ENCODE measurements at places on chromosomes 6 and 20.

DNA sequence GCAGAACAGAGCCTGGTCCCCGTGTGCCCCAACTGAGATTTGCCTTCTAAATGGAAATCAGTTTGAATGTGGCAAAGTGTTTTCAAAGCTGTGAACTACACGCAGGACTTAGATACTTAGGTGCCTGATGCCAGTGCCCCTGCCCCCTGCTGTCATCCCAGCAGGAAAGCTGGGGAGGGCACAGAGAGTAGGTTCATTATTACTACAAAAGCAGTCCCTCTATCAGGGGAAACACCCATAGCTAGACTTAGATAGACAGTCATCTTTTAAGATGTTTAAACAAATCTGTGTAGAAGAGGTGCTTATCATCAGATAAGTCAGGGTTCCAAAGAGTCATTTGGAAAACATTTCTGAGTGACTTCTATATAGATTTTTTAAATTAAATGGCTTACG is 155.0 kb upstream of the SNX9 start:
- no peak for DNase-seq

GRCh38 chr20:23257848-23258746 is 92.5 kb upstream of the NXT1 start:
- DNase-seq = no peak

- no peak for DNase-seq
These were observed 68.9 kb downstream of the FAM217A start for GRCh38 chr6:4010048-4010447.

- no peak for DNase-seq
These were observed 394.4 kb upstream of the CDH4 start for GRCh38 chr20:60857708-60858107.

GRCh38 chr6:133969285-133969920 is 16.4 kb downstream of the TBPL1 start:
- no peak for DNase-seq

- peak; percentile 25 for DNase-seq
These were observed at the start of gene FUCA2 for GRCh38 chr6:143510991-143511891. TSS of gene FUCA2 (minus strand) at chr6:143511720. CDS start at chr6:143511634, 86 bp downstream.

GRCh38 chr6:62283796-62284411 is 2.1 kb downstream of the KHDRBS2 start:
- no peak for DNase-seq

DNA sequence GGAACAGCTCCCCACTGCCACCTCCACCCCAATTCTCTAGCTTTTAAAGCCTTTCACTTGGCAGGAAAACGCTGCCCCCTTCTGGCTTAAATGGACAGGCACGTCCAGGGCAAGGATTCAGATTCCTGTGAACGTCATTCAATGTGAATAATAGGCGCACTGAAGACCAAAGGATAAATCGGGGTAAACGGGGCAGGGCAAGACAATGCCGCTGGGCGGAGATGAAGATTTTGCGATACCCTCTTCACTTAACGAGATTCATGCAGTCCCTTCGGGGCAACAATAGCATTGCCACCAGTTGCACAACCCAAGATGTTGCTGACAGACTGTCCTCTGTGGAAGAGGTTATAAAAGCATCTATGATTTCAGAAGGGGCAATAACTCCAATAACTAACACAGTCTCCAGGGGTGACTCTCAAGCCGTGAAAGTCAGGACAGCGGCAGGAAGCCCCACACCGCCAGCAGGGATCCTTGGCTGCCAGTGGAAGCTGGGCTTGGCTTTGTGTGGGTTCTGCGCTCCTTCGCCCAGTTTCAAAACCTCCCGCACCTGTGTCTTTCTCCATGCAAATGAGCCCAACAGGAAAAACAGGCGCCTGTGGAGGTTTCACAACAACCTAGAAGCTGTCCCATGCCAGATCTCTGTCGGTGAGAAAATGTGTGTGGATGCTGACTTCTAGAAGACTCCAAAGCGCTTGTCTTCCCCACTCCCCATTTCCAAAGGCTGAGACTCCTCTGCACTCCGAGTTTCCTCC is 291.8 kb downstream of the BMP7 start:
- DNase-seq = no peak

DNA sequence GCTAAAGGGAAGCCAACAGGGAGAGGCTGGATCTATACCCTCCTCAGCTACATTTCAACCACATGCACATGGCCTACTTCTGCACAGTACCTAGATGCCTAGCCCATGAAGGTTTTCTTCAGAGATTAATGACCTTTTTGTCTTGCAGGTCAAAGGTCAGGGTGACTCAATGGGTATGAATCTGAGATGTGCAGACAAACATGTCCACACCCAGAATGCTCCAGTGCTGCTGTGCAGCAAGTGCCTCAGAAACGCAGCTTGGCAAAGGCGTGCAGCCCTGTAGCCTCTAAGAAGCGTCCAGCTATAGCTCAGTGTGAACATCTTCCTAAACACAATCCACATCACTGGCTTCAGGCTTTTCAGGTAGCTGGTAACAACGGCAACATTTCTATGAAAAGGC is 24.4 kb downstream of the MAP1LC3A start:
- DNase-seq = no peak

GRCh38 chr20:57988422-57988821 is 240.0 kb downstream of the ANKRD60 start:
- no peak for DNase-seq

DNA sequence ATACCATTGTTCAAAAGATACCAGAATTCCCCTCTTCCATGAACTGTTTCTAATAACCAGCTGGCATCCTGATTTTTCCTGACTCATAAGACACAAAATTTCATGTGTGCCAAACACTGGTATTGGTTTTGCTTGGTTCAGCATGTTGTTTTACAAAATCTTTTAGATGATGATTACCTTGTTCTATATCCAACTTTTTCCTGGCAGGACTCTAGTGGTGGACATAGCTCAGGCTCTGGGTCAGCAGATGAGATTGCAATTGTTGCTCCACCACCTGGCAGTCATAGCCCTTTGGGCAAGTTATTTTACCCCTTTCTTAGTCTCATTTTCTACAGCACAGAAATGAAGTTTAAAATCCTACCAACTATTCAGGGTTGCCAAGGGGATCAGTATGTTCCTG is 6.2 kb downstream of the TRIM38 start:
- DNase-seq = no peak

DNA sequence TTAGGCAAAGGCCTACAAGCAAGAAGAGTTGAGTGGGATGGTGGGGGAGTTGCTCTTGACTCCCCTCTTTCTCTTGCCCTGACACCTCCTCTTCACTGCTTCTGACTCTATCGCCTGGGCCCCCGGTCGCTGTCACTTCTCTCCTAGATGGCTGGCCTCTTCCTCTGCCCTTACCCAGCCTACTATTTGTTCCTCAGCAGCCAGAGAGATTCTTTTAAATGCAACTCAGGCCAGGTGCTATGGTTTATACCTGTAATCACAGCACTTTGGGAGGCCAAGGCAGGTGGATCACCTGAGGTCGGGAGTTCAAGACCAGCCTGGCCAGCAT is 4.3 kb upstream of the PDYN start:
- DNase-seq = no peak

DNA sequence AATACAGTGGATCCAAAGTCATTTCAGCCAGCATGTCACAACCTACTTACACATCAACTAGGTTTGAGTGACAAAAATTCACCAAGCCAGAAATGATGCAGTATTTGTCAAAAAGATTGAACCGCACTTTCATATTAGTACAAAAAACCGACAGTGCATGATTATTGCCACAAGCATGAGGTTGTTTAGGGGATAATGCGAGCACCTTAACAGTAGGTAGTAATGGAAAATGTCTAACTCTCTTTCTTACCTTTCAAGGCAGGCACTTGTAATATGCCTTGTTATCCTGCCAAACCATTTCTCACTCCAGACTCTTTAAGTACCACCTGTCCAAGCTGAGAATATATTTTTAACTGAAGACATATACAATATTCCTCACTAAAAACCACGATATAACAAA is 270.3 kb upstream of the THEMIS start:
- DNase-seq = no peak

GRCh38 chr6:81515562-81516453 is 236.7 kb downstream of the TENT5A start:
- no peak for DNase-seq

DNA sequence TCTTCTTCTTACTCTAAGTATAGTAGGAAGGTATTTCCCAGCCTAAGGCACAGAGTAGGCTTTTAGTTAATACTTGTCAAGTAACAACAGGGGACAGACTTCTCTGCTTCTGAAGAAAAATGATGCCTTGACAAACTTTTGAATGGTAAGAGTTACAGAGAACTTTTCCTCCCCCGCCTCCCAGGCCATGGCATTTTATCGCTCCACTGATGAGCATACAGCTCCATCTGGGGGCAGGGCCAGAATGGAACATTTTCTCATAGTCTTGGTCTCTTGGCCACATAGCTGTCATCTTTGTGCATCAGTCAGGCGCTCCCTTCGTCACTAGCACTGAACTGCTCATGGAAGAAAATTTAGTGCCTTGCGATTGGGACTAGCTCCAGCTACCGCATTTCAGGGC is 1066.8 kb upstream of the CITED2 start:
- no peak for DNase-seq

DNA sequence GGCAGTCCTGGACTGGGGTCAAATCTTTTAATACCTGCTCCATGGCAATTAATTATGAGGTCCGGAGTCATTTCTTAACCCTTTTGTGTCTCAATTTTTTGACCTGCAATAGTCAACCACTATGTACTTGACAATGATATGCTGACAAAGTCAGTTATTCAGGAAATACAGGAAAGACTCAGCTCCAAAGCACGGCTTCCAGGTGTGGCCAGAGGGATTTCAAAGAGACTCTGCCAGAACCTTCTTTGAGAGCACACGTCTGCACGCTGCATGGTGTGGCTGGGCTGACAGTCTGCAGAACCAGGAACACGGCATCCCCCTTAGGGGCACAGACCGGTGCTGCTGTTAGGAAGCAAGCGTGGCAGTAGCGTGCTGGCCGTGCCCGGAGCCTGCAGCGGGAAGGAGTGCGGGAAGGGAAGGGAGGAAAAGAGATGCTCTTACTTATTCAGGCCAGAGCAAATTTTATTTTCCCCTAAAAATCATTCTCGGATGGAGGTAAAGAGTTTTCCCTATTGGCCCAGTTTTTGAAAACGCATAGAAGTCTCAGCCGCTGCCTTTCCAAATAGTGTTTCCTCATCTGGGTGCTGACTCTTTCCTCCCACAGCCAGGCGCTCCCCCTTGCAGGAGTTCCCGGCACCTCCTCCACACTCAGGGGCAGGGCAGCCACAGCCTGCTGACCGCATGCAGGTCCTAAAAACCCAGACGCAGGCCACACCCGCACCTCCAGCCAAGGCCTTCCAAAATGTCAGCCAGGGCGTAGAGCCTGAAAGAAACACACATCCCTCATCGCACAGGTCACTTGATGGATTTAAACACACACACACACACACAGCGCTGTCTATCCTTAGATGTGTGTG is 187.4 kb upstream of the SNX9 start:
- DNase-seq = no peak

DNA sequence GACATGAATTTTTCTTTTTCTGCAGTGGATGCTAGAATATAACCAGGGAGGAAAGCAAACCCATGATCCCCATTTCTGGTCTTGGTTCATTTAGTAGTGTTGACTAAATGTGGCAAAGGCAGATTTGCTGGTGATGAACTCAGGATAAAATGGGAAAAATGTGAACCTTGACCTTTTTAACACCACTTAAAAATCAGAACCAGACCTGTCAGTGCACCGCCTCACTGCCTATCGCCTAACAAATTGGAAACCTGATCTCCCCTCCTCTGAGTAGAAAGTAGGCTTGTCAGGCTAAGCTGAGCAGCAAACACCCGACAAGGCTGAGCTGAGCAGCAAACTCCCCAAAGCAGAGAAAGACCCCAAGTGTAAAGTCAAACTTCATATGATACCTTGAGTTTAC is 254.8 kb downstream of the FOXC1 start:
- no peak for DNase-seq

Data from stimulated activated CD8-positive, alpha-beta memory T cell treated with anti-CD3 and anti-CD28 coated beads, Interleukin-15, amount 100 ng/mL, for 24 hours (primary cell).